ENCODE measurements at places on chromosomes 4 and X.

- DNase-seq, result no peak
Measured at GRCh38 chr4:151226004-151226932, 50.7 kb upstream of the PRSS48 start.

DNA sequence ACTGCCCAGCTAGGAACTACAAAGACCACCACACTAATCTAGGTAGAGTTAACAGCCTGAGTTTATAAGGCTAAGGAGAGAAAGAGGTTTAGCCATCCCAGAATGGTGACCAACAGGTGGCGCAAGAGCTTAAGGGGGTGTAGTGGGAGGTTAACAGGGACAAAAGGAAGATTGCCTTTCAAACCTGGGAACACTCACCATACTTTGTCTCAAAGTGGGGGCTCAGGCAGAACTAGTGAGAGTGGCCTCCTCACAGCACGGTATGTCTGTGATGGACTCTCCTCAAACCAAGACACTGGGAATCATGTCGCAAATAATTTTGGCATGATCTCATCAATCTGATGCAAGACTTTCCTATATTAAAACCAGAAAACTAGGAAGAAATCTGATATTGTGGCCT lies 23.4 kb downstream of the CCNI start:
- peak; percentile 53 for DNase-seq

GRCh38 chr4:1033840-1034551 lies 22.6 kb downstream of the FGFRL1 start:
- no peak for DNase-seq

- peak; percentile 67 for DNase-seq
Measured at GRCh38 chr4:104420766-104421165, 73.9 kb downstream of the CXXC4 start.

GRCh38 chr4:105232374-105232773 lies 85.7 kb downstream of the TET2 start:
- DNase-seq, result no peak

- no peak for DNase-seq
Measured at GRCh38 chrX:6095469-6095868, 133.2 kb downstream of the NLGN4X start.

DNA sequence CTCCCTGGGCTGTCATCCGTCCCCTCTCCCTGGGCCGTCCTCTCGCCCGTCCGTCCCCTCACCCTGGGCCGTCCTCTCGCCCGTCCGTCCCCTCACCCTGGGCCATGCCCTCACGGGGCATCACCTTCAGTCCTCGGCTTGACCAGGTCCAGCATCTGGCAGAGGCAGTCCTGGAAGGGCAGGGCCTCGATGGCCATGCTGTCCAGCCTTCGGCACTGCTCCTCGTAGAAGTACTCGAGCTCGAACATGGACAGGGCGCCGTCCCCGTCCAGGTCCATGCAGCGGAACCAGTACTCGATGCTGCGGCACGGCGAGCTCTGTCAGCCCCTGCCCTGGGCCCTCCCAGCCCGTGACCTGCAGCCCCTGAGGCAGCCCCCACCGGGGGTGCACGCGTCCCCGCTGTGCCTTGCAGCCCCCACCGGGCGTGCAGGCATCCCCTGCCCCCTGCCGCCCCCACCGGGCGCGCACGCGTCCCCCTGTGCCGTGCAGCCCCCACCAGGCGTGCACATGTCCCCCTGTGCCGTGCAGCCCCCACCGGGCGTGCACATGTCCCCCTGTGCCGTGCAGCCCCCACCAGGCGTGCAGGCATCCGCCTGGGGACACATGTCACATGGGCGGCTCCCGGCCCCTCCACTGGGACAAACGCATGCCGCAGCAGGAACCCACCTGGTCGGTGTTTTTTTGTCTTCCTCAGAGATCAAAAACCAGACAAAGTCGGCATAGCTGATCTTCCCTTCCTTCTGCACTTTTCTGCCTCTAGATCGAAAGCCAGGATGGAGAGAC lies 22.2 kb upstream of the GTPBP6 start:
- no peak for DNase-seq

DNA sequence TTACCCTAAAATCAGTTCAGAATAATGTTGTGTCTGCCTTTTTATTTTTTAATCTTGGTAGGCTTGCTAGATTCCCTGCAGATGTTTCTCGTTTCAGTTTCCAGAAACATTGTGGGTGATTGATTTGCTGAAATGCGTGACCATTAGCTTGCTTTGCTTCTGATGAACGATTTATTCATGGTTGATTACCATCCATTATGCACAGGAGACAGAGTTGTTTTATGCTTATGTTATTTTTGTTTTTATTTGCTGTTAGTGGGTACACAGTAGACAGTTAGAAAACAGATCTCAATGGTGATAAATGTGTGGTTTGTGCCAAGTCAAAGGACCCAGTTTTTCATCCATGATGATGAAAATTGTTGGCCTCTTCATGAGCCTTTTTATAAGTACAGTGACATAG lies 455.6 kb upstream of the BOD1L1 start:
- DNase-seq, result no peak

All from ecto neural progenitor cell (in vitro differentiated cells).